ENCODE measurements at places on chromosomes 7 and 10.

DNA sequence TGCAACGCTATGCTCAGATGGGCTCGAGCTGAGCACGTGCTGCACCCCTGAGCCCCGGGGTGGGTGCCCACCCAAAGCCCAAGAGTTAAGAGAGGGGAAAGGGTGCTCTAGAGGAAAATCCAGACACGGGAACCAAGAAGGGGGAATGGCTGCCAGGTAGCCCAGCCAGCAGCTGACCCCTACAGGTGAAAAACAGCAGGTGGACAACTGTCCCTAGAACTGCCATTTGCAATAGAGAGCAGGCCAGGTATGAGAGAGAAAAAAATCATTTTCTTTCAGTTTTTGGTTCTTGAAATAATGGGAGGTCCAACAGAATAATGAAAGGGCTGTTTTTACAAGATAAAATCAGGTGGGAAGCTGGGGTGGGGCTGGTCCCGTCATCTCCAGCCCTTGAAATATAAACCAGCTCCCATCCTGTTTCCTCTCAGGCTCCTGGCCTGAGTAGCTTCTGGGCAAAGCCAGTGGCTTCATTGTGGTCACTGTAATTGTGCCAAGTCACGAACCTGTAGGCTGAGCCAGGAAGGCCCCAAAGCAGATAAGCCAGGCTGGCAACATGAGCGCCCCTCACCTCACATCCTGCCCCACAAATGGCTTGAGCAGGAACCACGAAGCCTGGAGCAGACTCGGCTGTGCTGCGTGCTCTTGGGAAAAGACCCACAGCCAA is 257.8 kb downstream of the SNX10 start:
- no peak for DNase-seq

DNA sequence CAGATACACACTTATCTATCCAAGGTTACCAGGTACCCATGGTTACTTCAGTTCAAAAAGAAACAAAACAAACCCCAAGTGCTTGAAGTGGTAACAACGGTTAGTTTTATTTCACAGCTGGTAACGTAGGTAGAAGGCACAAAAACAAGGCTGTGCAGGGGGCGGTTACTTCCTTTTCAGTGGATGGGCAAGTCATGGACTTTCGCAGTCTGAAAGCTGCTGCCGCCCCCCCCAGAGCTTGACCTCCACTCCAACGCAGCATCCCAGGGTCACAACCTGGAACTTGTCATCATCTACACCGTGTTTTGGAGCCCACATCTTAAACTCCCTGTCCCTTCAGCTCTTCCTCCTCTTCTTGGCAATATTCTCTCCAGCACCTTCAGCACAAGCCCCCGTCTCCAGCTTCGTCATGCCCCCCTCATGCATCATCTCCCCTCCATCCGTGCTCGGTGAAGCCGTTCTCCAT is 181.2 kb upstream of the ITGB1 start:
- no peak for DNase-seq

GRCh38 chr7:130099331-130099730 is 29.0 kb downstream of the KLHDC10 start:
- no peak for DNase-seq

DNA sequence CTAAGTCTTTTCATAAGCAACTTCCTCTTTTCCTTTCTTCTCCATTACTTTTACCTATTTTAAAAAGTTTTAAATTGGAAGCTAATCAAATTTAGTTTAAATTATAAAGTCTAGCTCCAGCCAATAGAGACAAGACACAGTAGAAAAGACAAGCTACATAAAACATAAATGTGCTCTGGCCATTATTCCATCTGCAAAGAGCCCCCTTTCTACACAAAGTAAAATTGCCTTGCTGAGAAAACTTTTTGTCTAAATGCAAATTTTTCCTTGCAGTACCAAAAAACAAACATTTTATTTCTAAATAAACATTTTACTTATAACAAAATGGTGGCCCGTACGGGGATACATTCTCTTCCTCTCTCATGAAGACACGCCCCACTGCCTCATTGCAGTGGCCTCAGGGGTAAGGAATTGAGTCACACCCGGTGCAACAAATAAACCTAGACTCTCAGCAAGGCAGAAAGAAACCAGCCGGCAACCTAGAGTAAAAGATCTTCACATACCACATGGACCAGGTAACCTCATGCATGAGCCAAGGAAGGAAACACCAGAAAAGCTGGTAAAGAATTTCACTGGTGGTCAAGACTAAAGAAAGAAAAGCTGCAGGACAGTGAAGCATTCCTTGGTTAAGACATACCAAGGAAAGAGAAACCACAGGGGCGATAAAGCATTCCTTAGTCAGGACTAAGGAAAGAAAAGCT is 71.6 kb upstream of the ZNF746 start:
- no peak for DNase-seq

- no peak for DNase-seq
Observed at GRCh38 chr7:12199363-12199762, 11.7 kb upstream of the TMEM106B start.

- no peak for DNase-seq
Observed at GRCh38 chr7:156435486-156436231, 204.9 kb upstream of the RNF32 start.

GRCh38 chr10:119303886-119304285 is 96.5 kb downstream of the GRK5 start:
- no peak for DNase-seq

DNA sequence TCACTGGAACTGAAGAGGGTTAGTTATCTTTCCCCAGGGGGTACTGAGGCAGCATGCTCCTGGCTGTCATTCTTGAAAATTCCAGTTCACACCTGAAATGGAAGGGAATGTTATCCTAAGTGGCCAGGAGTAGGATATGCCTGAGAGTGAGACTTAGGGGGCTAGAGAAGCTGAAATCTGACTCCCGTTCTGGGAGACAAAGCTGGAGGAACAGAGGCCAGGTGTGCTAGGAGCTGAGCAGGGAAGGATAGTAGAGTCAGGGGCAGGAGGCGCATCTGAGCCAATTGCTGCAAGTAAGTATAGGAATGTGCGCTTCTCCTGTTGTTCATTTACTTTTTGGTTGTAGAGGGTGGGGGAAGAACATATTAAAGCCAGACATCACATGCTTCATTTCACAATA is 58.1 kb upstream of the KIAA1217 start:
- DNase-seq: no peak

GRCh38 chr7:66304536-66304935 is 99.4 kb downstream of the TPST1 start:
- DNase-seq: no peak
